ENCODE measurements at places on chromosomes 2 and 18. TPM values are rescaled to one million over a fixed set of nuclear protein-coding genes. Genes with fewer than 3 reads are reported as not detected.
A peak's percentile ranks its signal among the peaks of the same experiment; 100 is the strongest.

The NT5C1B gene
- not detected for total RNA-seq

DNA sequence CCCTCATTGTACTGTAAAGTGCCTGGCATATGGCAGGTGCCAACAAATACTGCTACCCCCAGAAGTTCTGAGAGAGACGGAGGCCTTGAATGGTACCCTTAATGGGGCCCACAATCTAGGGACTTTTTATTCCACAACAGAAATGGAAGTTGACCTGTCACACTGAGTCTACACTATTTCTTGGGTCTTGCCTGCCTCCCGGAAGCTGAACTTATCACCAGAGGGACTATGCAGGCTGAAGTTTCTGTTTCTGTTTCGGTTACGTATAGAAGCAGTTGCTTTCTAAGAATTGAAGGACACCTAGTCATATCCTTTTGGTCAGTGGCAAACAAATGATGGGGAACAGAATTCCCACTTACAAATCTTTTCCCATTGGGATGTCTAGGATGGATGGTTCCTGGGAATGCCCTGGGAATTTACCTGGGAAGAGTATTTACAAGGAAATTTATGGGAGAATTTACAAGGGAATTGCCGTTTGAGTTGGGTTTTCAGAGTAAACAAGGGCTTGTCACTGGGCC lies 74.2 kb downstream of the HS1BP3 start:
- peak overlapping the region; percentile 86 for H3K27ac ChIP-seq
- no peaks in the 10 kb centered on the region for H3K27me3 ChIP-seq
- DNase-seq, result peak; percentile 55
- H3K4me3 ChIP-seq, result peak overlapping the region; percentile 11
- H3K36me3 ChIP-seq, result no peaks in the 10 kb centered on the region

DNA sequence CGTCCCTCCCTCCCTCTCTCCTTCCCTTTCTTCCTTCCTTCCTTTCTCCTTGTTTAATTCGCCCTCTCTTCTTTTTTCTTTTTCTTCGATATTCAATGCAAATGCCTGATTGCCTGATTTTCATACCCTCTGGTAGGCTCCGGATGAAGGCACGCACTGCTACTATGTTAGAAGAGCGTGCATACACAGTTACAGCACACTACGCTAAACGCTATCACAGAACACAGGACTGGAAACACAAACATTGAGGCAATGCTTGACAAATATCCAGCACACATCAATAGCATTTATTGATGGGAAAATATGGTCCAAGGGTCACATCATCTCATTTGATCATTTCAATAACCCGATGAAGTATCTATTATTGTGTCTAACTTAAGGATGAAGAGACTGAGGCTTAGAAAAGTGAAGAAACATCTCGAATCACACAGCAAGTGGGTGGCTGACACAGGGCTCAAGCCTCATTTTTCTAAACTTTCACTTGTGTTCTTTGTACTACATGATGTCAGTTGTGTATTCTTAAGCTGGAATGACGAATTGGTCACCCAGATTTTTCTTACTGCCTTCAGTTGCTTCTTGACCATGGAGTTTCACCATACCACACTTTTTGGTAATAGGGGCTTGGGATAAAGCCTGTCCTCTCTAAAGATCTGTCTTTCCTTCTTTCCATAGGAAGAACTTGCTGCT lies 101.8 kb downstream of the TRIB2 start:
- no peak for DNase-seq
- H3K27ac ChIP-seq, result no peak overlapping the region
- peaks cover 54% of the 10 kb centered on the region for H3K4me1 ChIP-seq
- no peaks in the 10 kb centered on the region for H3K36me3 ChIP-seq

GRCh38 chr2:16257322-16258028 lies 317.1 kb downstream of the MYCN start:
- no peaks in the 10 kb centered on the region for H3K27me3 ChIP-seq
- H3K4me1 ChIP-seq, result no peaks in the 10 kb centered on the region
- no peak overlapping the region for H3K27ac ChIP-seq
- DNase-seq, result no peak
- no peak overlapping the region for H3K4me3 ChIP-seq
- H3K36me3 ChIP-seq, result no peaks in the 10 kb centered on the region

- no peaks in the 10 kb centered on the region for H3K27me3 ChIP-seq
- peaks cover 49% of the 10 kb centered on the region for H3K4me1 ChIP-seq
- DNase-seq, result peak; percentile 71
- H3K4me3 ChIP-seq, result peak overlapping the region; percentile 92
- peak overlapping the region; percentile 89 for H3K27ac ChIP-seq
- H3K36me3 ChIP-seq, result peaks cover 19% of the 10 kb centered on the region
These were observed 925 bp downstream of the SOS1 start for GRCh38 chr2:39119732-39120520.

- no peak overlapping the region for H3K27ac ChIP-seq
- peaks cover 15% of the 10 kb centered on the region for H3K4me1 ChIP-seq
- H3K36me3 ChIP-seq, result no peaks in the 10 kb centered on the region
These were observed 49.0 kb upstream of the TMEM18 start for GRCh38 chr2:726169-726568.

Data from activated CD4-positive, alpha-beta memory T cell treated with anti-CD3 and anti-CD28 coated beads for 36 hours (primary cell).